Activated naive CD4-positive, alpha-beta T cell (primary cell): ENCODE measurements at places on chromosomes 1 and 21.

DNA sequence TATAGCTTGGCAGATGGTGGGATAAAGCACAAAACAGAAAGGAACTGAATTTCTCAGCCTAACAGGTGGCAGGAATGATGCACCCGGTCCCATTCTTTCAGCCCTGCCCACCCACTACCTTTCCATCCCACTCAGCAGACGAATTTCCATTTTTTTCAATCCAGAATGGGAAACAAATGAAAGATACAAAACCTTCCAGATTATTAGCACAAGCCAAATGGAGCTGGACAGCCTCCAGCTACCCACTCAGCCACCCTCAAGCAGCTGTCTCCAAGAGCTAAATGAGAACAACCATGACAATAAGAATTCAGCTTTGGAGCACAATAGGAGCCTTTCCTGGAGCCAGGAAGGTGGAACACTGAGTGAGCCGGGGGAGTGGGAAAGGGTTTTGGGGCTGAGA lies 96.3 kb upstream of the ST6GALNAC5 start:
- DNase-seq = no peak

DNA sequence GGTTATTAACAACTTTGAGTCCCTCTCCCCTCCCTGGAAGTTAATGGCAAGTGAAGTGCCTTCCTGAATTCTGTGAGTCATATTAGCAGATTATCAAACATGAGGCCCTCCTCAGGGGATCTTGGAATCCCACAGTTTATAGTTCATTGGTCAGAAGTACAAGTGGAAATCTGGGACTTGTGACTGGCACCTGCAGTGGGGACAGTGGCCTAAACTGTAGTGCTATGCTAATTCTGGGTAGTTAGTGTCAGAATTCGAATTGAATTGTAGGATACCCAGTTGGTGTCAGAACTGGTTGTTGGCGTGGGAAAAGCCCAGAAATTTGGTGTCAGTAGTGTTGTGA lies 26.2 kb downstream of the ZYG11B start:
- no peak for DNase-seq

DNA sequence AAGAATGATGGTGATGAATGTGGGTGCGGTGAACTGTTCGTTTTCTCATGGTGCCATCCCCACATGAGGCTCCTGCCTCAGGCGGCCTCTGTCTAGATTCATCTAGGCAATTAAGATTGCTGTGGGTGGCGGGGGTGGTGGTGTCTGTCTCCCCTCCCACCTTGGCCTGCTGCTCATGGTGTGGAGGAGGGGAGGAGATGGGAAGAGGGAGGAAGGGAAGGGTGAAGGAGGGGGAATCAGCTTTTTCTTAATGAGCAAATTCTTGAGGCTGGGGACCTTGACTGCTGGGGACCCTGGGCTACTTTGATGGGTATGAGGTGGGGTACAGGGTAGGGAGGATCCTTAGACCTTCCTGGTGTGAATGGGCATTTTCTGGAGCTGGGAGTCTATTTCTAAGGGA lies 55.8 kb downstream of the H3-3A start:
- no peak for DNase-seq

DNA sequence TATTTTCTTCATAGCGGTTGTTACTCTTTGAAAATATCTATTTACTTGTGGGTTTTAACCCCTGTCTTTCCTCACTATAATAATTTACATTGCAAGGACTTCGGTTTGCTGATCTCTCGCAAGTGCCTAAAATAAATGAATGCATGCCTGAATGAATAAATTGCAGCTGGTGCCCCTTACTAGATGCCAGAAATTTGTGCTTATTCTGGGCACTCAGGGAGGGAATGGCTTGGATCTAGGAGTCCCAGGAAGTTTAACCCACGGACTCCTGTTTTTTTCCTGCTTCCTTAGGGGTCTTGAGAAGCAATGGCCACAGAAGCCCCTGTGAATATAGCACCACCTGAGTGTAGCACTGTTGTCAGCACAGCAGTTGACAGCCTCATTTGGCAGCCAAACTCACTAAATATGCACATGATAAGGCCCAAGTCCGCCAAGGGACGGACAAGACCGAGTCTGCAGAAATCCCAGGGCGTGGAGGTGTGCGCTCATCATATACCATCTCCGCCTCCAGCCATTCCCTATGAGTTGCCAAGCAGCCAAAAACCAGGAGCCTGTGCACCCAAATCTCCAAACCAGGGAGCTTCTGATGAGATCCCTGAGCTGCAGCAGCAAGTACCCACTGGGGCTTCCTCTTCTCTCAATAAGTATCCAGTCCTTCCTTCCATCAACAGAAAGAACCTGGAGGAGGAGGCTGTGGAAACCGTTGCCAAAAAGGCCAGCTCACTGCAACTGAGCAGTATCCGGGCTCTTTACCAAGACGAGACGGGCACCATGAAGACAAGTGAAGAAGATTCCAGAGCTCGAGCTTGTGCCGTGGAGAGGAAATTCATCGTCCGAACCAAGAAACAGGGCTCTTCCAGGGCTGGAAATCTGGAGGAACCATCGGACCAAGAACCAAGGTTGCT lies 4.2 kb upstream of the PLA2G2C start:
- DNase-seq = no peak

GRCh38 chr1:228836427-228836826 lies 101.1 kb downstream of the RHOU start:
- DNase-seq = no peak

DNA sequence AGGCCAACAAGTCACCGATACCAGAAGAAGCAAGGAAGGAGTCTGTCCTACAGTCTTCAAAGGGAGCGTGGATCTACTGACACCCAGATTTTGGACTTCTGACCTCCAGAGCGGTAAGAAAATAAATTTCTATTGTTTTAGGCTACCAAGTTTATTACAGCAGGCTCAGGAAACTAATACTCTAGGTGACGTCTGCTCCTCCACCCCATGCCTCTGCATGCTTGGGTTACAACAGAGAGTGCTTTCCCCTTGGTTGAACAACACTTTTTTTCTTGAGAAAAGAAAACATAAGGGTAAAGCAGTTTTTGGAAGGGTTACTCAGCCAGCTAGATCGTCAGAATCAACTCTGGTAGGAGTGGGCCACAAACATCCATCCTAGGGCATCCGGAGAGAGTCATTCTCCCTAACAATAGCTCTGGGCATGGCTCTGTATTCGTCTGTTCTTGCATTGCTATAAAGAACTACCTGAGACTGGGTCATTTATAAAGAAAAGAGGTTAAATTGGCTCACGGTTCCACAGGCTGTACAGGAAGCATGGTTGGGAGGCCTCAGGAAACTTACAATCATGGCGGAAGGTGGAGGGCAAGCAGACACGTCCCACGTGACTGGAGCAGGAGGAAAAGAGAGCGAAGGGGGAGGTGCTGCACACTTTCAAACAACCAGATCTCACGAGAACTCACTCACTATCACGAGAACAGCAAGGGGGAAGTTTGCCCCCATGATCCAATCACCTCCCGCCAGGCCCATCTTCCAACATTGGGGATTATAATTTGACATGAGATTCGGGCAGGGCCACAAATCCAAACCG lies 22.2 kb upstream of the DNAJC11 start:
- no peak for DNase-seq

DNA sequence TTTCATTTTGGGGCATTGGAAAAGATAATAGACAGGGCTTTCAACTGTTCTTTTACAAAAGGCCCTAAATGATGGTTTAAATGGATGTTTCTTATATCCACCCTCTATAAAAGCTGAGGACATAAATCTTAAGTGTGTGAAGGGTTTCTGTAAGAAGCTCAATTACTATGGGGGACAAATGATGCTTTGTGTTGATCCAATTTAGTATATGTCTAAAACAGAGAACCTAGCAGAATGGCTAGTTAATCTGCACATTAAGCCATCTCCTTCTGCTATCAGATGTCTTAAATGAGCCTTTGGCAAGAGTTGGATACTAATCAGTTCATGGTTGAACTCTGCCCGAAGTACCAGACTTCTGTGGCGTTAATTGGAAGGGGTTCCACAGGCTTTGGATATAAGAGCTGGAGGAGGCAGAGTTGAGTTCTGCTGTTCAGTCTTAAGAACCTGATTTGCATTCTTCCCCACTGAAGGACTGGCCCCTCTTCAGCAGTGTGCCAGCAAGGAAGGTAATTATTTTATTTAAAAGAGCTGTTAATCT lies 43.1 kb downstream of the PTGFRN start:
- DNase-seq = no peak

GRCh38 chr1:61865646-61866220 lies 123.5 kb downstream of the PATJ start:
- DNase-seq = no peak

DNA sequence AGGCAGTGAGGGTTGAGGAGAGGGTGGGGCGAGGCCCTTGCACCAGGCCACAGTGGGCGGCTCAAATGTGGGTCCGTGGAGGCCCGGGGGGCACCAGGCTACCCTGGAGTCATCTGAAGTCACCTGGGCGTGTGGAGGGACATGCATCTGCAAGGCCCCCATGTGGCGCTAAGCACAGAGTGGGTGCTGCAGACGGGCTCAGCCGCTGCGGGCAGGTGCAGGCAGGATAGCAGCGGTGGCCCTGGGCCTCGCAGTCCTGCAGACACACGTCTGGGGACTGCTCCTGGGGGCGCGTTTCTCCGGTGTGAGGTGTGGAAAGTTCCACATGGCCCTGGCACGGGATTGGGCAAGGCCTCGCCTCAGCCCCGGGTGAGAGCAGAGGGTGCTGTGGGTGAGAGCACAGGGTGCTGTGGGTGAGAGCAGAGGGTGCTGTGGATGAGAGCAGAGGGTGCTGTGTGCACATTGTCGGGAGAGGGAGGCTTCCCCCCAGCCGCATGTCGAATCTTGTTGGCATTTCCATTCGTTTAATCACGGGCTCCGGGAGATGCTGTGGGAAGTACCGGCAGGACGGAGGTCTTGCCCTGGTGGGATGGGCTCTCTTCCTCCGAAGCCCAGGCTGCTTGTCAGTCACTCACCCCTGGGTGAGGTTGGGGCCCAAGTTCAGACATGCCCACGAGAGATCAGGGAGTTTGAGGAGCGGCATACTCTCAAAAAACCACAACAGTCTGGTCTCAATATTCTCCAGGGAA lies 46.5 kb downstream of the TP73 start:
- no peak for DNase-seq

DNA sequence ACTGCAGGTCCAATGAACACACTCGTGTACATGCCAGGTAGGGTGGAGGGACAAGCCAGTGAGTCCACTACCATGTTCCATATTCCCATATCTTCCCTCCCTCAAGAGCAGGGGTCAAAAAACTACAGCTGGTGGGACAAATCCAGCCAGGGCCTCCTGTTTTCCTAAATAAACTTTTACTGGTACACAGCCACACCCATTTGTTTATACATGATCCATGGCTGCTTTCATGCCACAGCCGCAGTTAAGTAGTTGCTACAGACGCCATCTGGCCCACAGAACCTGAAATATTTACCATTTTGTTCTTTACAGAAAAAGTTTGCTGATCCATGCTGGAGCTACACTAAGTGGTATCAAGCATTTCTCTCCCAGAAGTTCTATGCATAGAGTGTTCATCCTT lies 42.4 kb downstream of the CASQ2 start:
- no peak for DNase-seq

- DNase-seq = no peak
These were observed 27.0 kb downstream of the SIM2 start for GRCh38 chr21:36725793-36726386.

GRCh38 chr1:90558126-90558525 lies 159.0 kb downstream of the BARHL2 start:
- DNase-seq = no peak

GRCh38 chr1:53278298-53278725 lies 40.0 kb upstream of the MAGOH start:
- DNase-seq = peak; percentile 66

GRCh38 chr1:51301844-51302162 lies 28.6 kb downstream of the TTC39A start:
- no peak for DNase-seq

DNA sequence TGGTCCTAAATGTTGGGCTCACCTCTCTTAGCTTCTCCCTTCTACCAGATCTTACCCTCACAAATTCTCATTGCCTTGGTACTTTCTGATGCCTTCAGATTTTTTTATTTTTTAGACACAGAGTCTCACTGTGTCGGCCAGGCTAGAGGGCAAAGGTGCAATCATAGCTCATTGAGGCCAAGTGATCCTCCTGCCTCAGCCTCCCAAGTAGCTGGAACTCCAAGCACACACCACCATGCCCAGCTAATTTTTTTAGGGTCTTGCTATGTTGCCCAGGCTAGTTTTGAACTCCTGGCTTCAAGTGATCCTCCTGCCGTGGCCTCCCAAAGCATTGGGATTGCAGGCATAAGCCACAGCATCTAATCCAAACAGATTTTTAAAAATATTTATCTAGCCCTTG lies 69.4 kb downstream of the ZSWIM5 start:
- no peak for DNase-seq

- DNase-seq = no peak
These were observed 725.4 kb upstream of the RGS18 start for GRCh38 chr1:191432817-191433216.

GRCh38 chr1:87307306-87307705 lies 21.4 kb upstream of the LMO4 start:
- DNase-seq = no peak

- DNase-seq = no peak
These were observed 5.7 kb downstream of the HSPG2 start for GRCh38 chr1:21931171-21932093.

GRCh38 chr1:55359611-55360010 lies 144.4 kb upstream of the USP24 start:
- no peak for DNase-seq

DNA sequence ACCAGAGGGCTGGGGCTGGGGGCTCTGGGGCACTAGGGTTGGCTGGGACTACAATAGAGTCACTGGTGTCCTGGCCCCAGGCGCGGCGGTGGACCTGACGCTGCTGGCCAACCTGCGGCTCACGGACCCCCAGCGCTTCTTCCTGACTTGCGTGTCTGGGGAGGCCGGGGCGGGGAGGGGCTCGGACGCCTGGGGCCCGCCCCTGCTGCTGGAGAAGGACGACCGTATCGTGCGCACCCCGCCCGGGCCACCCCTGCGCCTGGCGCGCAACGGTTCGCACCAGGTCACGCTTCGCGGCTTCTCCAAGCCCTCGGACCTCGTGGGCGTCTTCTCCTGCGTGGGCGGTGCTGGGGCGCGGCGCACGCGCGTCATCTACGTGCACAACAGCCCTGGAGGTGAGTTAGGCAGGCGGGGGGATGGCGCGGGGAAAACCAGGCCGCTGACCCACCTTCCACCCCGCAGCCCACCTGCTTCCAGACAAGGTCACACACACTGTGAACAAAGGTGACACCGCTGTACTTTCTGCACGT lies 4.1 kb downstream of the TIE1 start:
- no peak for DNase-seq

GRCh38 chr1:235708390-235708962 lies 58.9 kb upstream of the GNG4 start:
- no peak for DNase-seq

GRCh38 chr21:27406300-27407009 lies 439.6 kb upstream of the ADAMTS5 start:
- DNase-seq = no peak
